ENCODE measurements at places on chromosomes 1 and 21.

DNA sequence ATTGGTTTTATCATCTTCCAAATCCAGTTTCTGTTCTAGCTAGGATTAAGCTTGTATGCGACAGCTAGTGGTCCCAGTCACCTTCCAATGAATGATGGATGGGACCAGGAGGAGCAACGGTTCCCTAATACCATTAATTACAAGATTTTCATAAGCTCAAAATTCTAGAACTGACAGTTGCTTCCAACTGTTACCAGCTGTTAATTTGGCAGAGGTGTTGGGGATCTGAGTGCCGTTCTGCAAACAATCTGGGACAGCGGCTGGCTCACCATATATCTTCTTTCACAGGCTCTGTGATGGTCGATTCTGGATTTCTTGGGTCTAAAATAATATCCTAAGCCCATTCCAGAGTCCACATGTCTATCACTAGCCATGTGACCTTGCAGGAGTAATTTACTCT is 34.5 kb upstream of the RALGPS2 start:
- DNase-seq = no peak

- DNase-seq = no peak
These were observed 19.8 kb upstream of the THRAP3 start for GRCh38 chr1:36204347-36204909.

GRCh38 chr1:214445199-214445598 is 106.2 kb downstream of the PTPN14 start:
- DNase-seq = no peak

DNA sequence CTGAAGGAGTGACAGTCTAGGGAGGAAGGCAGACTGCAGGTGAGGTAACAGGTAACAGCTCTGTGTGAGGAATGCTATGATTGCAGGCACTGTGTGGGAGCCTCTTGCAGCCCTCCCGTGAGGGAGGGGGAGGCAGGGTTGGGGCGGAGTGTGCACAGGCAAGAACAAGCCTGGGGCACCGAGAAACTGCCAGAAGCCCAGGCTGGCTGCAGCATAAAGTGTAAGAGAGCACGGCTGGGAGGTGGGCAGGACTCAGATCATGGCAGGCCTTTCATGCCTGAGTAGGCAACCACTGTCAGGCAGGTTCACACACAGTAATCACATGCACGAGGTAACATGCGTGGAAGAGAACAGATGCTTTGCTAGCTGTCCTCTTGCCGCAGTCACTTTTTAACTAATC is 11.3 kb upstream of the RHEX start:
- DNase-seq = no peak

- DNase-seq = no peak
These were observed 55.6 kb downstream of the FBXO42 start for GRCh38 chr1:16296643-16297042.

- no peak for DNase-seq
These were observed 218.9 kb downstream of the CRB1 start for GRCh38 chr1:197486946-197487345.

DNA sequence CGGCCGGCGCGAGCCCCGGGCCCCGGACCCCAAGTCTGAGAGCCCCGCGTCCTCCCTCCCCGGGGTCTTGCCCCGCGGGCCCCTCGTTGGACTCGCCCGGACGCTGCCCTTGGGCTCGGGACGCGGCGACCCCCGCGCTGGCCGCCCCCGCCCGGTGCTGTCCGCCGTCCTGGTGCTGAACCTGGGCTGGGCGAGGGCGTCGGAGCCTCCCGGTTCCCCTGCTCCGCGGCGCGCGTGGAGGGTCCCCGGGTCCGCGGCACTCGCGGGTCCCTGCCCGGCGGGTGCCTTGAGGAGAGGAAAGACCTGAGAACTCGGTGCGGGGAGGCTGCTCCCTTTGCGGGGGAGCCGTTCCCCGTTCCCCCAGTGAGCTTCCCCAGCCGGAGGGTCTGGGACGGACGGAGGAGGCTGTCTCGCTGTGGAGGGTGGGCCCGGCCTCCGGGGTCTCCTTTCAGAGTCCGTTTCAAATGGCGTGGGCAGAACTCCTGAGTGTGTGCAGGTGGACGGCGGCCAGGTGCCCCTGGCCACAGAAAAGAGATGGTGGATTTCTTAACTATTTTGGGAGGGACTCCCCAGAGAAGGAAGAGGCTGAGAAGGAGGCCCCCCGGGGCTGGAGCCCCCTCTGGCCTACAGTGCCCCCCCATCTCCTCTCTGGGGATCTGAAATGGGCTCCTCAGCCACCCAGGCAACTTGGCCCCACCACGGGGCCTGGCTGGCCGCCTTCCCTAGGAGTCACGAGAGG is 595 bp downstream of the GABRD start:
- DNase-seq = no peak

GRCh38 chr1:95221306-95221705 is 12.7 kb upstream of the RWDD3 start:
- no peak for DNase-seq

- DNase-seq = no peak
These were observed 134.9 kb upstream of the B3GALT2 start for GRCh38 chr1:193321242-193321840.

GRCh38 chr1:200665861-200666260 is 3.8 kb downstream of the DDX59 start:
- no peak for DNase-seq

GRCh38 chr1:179779645-179780272 is 36.7 kb downstream of the FAM163A start:
- no peak for DNase-seq

GRCh38 chr1:85166351-85166750 is 34.5 kb downstream of the SYDE2 start:
- no peak for DNase-seq

- no peak for DNase-seq
These were observed 60.1 kb upstream of the NEK2 start for GRCh38 chr1:211735208-211736170.

- DNase-seq = no peak
These were observed 48.3 kb upstream of the H6PD start for GRCh38 chr1:9186082-9186859.

DNA sequence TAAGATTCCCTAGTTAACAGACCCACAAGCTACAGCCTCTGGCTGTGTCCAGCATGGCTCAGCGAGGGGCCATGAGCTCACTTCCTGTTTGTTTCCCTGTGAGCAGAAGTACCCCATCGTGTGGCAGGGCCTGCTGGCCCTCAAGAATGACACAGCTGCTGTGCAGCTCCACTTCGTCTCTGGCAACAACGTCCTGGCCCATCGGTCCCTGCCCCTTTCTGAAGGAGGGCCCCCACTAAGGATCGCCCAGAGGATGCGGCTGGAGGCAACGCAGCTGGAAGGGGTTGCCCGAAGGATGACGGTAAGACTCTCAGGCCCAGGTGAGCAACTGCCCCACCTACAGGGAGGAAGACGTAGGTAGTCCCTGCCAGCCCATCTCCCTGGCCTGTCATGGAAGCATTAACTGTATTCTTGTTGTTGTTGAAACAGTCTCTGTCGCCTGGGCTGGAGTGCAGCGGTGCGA is 38.2 kb downstream of the ZBTB17 start:
- no peak for DNase-seq

- no peak for DNase-seq
These were observed 687.0 kb upstream of the ADGRL2 start for GRCh38 chr1:81113688-81114087.

DNA sequence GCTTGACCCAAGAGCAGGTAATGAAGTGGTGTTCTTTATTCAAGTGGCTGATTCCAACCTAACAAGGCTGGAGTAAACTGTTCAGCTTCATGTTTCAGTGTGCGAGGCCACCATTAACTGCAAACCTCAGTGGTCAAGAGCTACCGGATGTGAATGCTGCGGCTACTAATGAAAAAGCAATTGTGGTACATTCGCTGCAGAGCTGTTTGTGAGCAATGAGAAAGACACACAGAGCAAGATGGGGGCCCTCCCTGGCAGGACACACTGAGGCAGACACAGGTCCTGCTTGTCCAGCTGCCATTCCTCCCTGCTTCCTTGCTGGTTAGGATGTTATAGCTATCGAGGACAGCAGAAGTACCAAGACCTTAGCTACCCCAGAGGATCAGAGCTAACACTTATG is 26.1 kb downstream of the SYF2 start:
- DNase-seq = no peak

- DNase-seq = no peak
These were observed 7.1 kb downstream of the HPCA start for GRCh38 chr1:32893198-32894018.

- DNase-seq = no peak
These were observed 17.0 kb downstream of the RHOU start for GRCh38 chr1:228752258-228752657.

GRCh38 chr1:62240651-62241370 is 46.2 kb downstream of the L1TD1 start:
- DNase-seq = no peak

GRCh38 chr1:161131523-161132409 is 701 bp downstream of the DEDD start:
- DNase-seq = no peak

DNA sequence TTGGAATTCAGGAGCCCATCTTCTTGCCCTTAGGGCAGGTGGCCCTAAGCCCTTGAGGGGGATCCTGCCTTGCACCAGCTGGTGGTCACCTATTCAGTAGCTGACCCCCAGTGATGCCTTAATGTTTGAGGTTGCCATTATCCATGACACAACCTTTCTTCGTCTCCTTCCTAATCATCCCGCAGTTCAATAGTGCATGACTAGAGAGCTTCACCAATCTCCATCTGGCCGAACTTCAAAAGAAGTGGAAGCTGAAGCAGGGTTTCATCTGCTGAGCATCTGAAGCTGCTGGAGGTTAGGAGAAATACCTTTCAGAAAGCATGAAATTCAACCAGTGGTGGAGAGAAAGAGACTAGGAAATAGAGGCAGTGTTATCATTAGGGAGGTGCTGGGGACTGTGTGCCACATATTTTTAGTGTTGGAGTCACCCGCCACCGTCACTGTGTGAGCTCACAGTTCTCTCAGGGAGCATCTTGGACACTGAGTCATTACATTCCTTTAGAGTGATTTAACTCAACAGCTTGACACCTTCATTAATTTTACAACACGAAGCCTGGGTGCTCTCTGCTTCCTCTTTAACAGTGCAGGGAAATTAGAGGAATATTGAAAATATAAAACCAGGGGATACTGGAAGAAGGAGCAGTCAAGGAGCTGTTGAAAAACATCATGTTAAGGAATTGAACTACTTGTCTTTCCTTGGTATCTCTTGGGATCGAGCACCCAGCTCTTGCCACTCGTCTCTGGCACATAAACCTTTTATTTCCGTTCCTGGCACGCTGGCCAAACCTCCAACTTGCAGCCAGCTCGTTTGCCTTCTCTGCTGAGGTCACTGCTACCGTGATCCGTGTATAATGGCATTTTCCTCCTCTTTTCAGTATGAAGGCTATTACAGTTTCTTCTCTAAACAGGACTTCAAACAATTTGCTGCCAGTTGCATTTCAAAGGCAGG is 53.6 kb downstream of the PEX14 start:
- no peak for DNase-seq

- DNase-seq = no peak
These were observed 287.4 kb upstream of the SNX7 start for GRCh38 chr1:98374098-98374497.

DNA sequence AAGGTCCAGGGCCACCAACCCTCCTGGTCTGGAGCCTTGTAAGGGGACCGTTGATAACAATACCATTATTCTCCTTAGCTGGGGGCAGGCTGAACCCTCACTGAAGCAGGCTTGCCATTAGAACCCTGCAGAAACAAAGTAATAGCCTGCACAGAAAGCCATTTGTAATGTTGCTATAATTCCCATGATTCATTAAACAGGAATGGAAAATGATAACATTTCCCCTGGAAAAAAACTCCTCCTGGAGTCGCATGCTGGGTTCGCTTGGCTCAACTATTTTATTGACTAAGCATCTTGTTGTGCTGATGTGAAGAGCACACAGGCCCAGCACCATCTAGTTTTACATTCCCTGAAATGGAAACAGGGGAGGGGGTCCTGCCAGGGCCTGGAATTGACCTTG is 155.6 kb upstream of the CSF3R start:
- no peak for DNase-seq

GRCh38 chr1:39761557-39762260 is 9.4 kb downstream of the OXCT2 start:
- no peak for DNase-seq

DNA sequence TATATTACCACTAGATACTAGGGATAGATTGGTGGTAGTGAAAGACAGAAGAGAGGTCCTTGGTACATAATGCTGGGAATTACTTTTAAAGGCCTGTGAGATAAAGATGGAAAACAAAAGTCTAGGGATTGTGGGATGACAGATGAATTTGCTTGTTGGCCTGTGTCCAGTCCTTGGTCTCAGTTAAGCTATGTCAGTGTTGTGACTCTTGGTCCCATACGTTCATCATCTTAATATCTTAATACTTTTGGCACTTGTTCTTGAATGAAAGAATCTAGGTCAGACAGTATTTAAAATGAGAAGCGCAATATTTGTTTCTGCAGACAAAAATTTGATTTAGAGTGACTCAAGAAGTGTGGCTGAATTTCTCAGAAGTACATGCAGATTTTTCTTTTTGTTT is 7.6 kb downstream of the RPL5 start:
- DNase-seq = no peak

GRCh38 chr1:18962855-18963737 is 6.6 kb upstream of the IFFO2 start:
- no peak for DNase-seq
